ENCODE measurements at places on chromosomes 3 and 15.

- DNase-seq: no peak
Observed at GRCh38 chr15:80923668-80924067, 66.0 kb downstream of the MESD start.

GRCh38 chr3:175668300-175668699, 809.2 kb downstream of the NAALADL2 start:
- DNase-seq: no peak

- DNase-seq: no peak
Observed at GRCh38 chr15:100783760-100784492, 95.7 kb upstream of the ALDH1A3 start.

DNA sequence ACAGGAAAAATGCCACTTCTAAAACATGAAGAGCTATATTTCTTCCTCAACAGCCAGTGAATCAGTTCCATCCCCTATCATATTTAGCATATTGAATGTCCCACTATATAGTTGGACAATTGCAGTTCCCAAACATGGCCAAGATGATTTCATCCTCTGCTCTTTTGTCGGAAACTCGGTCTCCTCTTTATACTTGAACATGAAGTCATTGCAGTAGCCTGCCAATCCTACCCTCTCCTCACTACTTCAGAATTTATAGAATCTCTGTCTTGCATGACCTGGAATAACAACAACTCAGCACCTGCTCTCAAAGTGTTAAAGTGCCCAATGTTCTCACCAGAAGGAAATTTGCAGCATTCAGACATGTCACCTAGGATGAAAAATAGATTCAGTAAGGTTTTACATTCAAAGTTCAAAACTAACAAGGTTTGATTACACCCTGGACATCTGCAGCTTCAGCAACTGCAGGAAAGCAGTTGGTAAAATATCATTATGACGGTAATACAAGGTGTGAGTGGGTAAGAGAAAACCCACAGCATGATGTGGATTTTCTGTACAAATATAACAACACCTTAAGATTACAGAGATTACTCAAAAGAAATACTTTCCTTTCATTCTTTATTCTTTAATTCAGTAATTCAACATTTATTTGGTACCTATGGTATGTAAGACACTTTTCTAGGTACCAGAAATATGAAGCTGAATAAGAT, 52.5 kb downstream of the TP63 start:
- no peak for DNase-seq

GRCh38 chr3:136787349-136787748, 31.6 kb upstream of the SLC35G2 start:
- no peak for DNase-seq

GRCh38 chr15:45644437-45644836, 9.6 kb downstream of the SQOR start:
- no peak for DNase-seq

DNA sequence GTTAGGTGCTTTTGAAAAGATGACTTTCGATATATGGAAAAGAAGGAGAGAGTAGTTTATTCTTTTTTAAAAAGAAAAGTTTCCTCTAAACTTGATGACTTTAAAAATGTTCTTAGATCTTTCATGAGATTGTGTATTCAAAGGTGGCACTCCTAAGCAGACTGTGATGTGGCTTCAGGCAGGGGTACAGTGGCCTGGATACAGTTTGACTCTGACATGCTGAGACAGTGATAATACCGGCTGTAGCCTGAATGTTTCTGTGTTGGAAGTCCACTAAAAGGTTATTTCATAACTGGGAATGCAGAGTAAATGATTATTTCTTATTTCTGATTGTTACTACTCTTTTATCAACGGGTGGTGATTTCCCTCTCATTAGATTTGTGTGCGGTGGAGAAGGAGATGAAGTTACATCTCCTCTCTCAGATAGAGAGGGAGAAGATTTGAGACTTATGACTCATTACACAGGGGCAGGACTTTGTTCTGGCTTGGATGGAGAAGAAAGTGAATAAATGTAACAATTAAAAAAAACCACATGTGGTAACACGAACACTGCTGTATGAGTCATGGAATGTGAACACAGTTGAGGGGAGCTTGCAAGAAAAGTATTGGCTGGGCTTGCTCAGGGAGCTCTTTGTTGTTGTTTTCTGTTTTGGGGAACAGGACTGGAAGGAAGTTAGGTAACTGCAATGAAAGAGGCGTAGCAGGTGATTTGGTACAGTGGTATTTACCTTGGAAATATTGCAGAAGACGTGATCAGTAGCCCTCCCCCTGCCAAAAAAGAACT, 21.6 kb downstream of the SPTSSB start:
- DNase-seq: peak; percentile 88

GRCh38 chr3:143643905-143644304, 204.4 kb downstream of the SLC9A9 start:
- DNase-seq: peak; percentile 4

- no peak for DNase-seq
Observed at GRCh38 chr3:184678317-184679055, 33.4 kb downstream of the MAGEF1 start.

Measured in non-pigmented ciliary epithelial cell (primary cell).